ENCODE measurements at places on chromosomes 13 and 19.

GRCh38 chr13:113917096-113917495 lies 53.2 kb upstream of the GAS6 start:
- DNase-seq = no peak

GRCh38 chr13:23644527-23645138 lies 74.4 kb downstream of the TNFRSF19 start:
- DNase-seq = no peak

- DNase-seq = no peak
These were observed 548.5 kb downstream of the SLITRK1 start for GRCh38 chr13:83333614-83334388.

DNA sequence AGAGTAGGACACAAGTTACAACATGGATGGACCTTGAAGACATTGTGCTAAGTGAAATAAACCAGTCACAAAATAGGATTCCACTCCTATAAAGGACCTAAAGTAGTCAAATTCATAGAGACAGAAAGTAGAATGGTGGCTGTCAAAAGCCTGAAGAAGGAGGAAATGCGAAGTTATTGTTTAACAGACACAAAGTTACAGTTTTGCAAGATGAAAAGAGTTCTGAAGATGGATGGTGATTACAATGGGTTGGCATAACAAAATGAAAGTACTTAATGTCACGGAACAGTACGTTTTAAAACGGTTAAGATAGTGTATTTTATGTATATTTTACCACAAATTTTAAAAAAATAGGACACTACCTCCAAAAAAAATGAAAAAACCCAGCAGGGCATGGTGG lies 34.8 kb downstream of the FOXO1 start:
- DNase-seq = no peak

DNA sequence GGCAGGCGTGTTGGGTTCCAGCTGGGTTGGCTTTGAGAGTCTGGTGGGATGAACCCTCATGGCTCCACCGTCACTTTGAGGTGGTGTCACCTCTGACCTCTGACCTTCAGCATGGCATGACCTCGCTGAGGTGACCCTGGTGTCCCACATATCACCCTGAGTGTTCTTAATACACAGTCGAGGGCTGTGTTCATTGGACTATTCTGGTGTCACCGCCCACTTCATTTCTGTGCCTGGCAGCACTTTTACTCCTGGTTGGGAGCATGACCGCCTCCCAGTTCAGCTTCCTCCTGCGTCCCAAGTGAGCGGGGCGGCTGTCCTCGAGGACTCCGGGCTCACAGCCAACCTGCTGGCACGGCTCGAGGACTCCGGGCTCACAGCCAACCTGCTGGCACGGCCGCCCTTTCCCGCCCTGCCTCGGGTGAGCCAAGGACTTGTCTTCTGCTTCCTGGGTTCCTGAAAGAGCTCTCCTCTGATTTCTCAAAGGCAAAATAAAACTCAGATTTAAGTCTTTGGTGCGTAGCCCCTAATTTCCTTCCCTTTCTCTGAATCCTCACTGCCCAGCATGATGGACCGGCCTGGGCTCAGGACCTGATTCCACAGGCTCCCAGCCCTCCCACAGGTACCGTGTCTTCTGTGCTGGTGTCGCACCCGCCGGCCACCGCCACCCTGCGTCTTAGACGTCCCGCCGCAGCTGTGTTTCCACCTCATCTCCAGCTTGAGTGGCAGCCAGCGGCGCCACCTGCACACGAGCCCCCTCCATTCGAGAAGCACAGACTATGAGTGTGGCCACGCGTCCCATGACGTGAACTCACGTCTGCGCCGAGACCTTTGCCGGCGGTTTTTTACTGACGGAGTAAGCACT lies 10.4 kb downstream of the ATP4B start:
- DNase-seq = no peak

DNA sequence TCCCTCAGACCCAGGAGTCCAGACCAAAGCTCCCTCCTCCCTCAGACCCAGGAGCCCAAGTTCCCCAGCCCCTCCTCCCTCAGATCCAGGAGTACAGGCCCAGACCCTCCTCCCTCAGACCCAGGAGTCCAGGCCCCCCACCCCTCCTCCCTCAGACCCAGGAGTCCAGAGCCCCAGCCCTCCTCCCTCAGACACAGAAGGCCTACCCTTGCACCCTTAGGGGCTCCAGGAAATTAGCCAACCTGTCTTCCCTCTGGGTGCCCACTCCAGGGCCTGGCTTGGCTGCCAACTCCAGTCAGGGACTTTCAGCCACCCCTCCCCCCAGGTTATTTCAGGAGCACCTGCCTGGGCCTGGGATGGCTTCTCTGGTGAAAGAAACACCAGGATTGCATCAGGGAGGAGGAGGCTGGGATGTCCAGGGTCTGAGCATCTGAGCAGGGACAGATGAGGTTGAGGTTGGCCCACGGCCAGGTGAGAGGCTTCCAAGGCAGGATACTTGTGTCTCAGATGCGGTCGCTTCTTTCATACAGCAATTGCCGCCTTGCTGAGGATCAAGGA lies at the start of gene FGF21:
FGF21 (plus strand) TSS at position 441 of the 558 bp plus-strand sequence. CDS start 713 bp downstream, outside the sequence.
- no peak for DNase-seq
